ENCODE measurements at places on chromosomes 2 and 18. TPM values are rescaled to one million over a fixed set of nuclear protein-coding genes. Genes with fewer than 3 reads are reported as not detected.

CACNB4 gene
- total RNA-seq: 1.7 TPM

IL18R1 gene
- total RNA-seq: 3.0 TPM

DNA sequence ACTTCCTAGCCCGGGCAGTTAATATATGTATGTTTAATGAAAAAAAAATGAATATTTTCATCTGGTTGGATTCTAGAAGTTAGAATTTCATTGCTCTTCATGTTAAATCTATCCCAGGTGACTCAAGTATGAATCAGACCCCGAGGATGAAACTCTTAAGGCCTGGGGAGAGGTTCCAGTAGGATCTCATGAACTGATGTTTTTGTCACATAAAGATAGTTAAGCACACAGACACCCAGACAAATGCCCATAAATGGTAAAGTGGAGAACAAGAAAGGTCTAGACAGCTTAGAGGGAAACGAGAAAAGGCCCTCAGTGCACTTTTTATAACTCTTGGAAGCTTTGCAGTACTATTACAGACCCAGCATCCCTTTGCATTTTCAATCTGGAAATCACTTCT, 114.1 kb downstream of the RIF1 start:
- DNase-seq: no peak

GRCh38 chr2:1704631-1705556, 39.4 kb downstream of the PXDN start:
- DNase-seq: no peak

DNA sequence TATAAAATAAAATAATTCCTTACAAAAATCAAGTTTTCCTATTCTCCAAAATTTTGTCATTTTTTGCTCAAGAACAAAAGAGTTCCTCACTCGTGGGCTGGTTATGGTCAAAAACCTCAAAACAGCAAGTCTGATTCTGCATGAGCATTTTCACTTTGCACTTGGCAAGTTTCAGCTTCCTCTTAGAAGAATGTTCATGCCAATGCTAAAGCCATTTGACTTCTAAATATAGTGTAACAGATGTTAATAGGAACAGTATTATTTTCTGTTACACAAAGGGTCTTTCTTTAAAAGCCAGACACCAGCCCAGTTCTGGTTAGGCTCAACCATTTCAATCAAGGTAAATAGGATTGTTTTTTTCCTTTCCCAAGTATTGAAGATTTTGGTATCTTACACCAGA, 261.3 kb upstream of the CCDC68 start:
- no peak for DNase-seq
